ENCODE measurements at places on chromosomes 11 and 22.

GRCh38 chr22:49909476-49910205 is 8.6 kb downstream of the ALG12 start:
- DNase-seq = no peak

DNA sequence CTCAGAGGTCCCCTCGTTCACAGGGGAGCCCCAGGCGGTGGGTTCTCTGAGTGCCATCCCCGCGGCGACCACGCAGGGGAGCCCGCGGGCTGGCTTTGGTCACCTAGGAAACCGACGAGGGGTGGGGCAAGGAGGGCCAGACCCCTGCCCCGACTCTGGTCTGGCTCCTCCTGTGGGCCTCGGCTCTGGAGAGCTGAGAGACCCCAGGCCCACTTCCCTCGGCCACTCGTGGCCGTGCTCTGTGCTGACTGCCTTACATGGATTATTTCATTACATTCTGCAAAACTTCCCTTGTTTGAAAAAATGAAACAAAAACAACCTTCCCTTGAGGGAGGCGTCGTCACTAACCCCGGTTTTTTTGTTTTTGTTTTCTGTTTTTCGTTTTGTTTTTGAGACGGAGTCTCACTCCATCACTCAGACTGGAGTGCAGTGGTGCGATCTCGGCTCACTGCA is 15.1 kb upstream of the CYTH4 start:
- DNase-seq = no peak

DNA sequence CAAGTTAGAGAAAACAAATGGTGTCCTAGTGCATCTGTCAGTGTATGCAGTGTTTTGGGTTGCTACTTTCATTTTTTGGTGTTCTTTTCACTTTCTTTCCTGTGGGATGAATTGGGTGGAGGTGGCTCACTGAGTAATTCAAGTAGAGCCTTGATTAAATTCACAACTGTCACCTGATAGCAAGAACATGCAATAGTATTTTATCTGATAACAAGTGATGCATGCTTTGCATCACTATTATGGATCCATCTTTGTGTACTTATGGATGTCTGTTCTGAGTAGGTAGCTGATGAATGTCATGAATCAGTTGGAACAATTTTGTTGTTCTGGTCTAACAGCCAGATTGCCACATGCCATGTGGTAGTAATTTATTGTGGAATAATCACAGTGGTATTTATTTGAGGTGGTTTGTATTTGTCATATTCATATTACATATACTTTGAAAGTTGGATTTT is 87.5 kb downstream of the DDX10 start:
- no peak for DNase-seq

DNA sequence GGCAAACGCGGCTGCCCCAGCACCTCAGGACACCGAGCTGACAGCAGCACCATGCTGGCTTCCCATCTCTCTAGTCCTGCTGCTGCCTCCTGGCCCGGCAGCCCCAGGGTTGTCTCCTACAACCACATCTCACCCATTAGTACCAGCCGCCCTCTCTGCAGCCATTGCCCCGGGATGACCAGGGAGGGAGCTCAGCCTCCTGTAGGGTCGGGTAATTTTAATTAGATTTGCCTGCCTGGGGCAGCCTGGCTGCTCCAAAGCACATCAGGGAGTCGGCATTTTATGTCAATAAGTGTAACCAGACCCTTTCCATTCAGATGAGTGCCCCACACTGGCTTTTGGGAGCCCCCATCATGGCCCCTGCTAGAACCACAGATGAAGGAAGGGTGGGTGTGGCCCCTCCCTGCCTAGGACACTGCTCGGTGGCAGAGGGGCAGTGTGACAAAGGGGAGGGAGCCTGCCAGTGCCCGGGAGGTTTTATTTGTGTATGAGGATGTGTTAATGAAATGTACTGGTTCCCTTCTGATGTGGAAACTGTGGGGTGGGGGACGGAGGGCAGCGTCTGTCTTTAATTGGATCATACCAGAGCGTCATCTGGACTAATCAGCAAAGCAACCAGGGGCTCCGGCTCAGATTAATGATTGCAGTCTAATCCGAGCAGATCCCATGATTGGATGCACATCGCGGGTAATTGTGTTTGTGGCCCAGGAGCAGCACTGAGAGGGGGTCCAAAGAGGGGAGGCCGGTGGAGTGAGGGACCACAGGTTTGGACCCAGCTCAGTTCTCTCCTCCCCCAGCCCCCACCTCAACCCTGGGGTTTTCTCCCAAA is 125.3 kb downstream of the FEZ1 start:
- no peak for DNase-seq

GRCh38 chr11:12942157-12942556 is 67.0 kb upstream of the RASSF10 start:
- DNase-seq = peak; percentile 34

DNA sequence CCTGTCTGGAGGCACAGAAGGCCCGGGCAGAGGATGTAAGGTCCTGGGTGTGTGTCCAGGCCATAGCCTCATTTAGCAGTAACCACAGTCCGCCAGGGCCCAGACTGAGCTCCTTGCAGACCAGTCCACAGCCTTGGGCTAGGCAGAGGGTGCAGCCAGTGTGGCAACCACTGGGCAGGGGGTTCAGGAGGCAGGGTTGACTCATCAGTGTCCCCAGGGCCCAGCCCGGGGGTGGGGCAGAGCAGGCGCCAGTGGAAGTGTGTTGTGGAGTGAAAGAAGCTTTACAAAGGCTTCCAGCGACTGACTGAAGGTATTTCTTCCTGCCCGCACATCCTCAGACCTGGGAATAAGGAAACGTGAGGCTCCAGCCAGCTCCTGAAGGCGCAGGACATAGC is 27.7 kb upstream of the WNT11 start:
- peak; percentile 40 for DNase-seq

GRCh38 chr11:35166369-35167360 is 27.7 kb downstream of the CD44 start:
- peak; percentile 94 for DNase-seq

DNA sequence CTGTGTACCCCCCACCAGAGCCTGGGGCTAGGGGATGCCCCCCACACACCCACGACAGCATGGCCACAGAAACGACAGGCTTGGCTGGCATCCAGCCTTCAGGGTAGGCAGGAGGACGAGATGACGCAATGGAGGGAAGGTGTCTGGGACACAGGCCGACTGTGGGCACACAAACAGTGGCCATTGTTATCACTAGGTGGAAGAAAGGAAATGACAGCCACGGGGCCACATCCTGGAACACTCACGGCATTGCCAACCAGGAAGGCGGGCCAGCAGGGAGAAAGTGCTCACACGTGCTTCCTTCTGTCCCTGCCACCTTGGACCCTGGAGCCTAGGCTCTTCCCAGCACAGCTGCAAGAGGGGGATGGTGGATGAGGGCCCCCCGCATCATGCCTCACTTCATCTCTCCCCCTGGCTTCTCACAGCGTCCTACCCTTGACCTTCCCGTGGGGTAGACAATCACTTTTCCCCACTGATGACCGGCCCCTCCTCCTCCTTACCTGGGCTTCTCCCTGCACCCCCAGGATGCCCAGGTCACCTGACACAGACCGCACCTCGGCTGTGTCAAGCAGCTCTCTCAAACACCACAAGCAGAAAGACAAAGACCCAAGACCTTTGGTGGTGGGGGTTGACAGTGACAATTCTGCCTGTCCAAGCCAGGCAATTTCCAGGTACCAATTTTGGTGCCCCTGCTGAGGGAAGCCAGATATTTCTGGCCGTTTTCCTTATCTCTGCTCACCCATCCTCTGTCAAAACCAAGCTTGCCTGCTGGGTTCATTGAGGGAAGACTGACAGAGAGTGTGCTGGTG is 8.6 kb downstream of the PLA2G6 start:
- no peak for DNase-seq

- DNase-seq = no peak
Observed at GRCh38 chr11:117290809-117291396, at the start of gene BACE1-AS. TSS of gene BACE1-AS (plus strand) at chr11:117291346.

DNA sequence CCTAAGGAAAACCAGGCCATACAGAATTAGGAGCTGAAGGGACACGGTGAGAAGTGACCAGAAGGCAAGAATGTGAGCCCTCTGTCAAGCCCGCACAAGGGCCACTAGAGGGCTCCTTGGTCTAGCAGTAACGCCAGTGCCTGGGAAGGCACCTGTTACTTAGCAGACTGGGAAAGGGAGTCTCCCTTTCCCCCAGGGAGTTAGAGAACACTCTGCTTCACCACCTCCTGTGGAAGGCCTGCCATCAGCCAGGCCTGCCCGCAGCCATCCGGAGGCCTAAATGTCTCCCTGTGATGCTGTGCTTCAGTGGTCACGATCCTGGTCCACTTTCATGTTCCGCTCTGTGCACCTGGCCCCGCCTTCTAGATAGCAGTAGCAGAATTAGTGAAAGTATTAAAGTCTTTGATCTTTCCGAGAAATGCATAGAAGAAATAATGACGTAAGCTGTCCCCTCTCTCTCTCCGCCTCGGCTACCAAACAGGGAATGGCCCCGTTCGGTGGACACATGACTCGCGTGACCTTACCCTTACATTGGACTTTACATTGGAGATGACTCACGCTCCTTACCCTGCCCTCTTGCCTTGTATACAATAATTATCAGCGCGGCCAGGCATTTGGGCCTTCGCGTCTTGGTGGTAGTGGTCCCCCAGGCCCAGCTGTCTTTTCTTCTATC is 10.7 kb upstream of the GSTP1 start:
- DNase-seq = peak; percentile 39

GRCh38 chr11:2732940-2733628 is 33.3 kb upstream of the KCNQ1OT1 start:
- DNase-seq = no peak

GRCh38 chr11:63785823-63786222 is 17.2 kb upstream of the ZFTA start:
- DNase-seq = no peak

DNA sequence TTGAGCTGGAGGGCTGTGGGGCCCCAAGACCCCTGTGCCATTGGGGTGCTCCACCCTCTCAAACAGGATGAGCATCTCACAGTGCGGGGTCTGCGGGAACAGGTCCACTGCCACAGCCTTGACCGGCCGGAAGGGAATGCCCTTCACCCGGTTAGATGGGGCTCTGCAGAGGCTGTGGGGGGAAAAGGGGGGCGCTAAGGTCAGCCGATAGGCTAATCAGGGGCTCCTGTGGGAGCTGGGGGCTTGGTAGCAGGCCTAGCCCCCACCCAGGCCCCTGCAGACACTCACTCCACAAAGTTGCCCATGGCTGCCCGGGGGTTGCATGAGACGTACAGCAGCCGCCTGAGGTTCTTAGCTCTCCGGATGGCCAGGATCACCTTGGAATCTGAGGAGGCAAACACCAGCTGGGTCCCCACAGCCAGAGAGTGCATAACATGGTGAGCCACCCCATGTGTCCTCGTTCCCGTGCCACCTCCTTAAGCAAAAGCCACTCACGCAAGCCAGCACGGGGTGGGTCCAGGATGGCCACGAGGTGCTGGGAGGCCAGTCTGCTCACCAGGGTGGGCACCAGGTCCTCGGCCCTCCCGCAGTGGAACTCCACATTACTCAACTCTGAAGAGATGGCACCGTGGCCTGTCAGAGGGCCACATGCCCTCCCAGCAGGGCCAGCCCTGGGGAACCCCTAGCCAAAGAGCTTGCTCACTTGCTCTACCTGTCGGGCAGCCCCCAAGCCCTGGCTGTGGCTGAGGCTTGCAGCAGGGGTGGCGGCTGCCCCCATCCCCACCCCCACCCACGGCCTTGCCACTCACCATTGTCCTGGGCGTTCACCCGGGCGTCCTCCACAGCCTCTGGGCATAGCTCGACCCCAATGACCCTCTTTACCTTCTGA is 3.0 kb upstream of the RANBP1 start:
- no peak for DNase-seq

DNA sequence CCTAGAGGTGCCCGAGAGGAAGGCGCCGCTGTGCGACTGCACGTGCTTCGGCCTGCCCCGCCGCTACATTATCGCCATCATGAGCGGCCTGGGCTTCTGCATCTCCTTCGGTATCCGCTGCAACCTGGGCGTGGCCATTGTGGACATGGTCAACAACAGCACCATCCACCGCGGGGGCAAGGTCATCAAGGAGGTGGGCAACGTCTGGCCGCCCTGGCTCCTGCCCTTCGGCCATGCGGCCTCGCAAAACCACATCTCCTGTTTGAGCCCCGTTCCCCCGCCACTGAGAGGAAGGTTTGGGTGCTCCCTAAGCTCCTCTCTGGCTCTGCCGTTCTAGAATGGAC is 3.4 kb downstream of the SLC17A6 start:
- no peak for DNase-seq

DNA sequence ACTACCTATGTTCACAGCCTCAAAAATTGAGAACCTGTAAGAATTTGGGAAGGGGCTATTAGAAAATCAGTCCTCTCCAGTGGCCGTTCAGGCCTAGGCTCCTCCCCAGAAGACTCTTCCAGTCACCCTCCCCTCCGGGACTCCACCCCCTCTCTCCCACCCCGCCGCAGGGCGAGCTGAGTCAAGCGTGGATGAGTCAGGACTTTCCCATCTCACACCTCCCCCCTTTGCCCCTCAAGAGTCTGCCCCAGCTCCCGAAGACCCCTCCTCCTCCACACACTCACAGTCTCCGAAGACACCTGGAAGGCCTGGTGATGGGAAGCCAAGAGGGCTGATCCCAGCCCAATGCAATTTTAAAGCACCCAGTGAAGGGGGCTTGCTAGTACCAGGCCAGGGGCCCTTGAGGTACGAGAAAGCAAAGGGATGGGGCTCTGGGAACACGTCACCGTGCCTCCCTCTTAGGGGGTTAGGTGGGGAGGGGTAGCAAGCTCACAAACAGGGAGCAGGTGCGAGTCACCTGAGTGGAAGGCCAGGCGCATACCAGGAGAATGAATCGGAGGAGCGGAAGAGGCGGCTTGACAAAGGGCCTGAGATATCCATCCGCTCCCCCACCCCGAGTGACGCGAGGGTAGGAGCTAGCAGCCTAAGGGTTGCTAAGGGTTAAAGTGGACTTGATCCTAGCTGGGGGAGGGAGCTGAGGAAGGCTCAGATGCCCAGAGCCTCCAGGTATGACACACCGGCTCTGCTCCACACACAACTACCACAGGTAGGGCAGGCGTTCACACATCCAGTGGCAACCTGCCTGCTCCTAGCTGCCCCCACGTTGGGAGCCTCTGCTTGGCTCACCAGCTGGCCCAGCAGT is 13.6 kb downstream of the BCL9L start:
- peak; percentile 96 for DNase-seq

- no peak for DNase-seq
Observed at GRCh38 chr11:111500481-111500880, 11.7 kb downstream of the BTG4 start.

- no peak for DNase-seq
Observed at GRCh38 chr11:6393989-6394670, 3.9 kb downstream of the SMPD1 start.

GRCh38 chr11:127995921-127996320 is 591.4 kb downstream of the ETS1 start:
- peak; percentile 36 for DNase-seq

DNA sequence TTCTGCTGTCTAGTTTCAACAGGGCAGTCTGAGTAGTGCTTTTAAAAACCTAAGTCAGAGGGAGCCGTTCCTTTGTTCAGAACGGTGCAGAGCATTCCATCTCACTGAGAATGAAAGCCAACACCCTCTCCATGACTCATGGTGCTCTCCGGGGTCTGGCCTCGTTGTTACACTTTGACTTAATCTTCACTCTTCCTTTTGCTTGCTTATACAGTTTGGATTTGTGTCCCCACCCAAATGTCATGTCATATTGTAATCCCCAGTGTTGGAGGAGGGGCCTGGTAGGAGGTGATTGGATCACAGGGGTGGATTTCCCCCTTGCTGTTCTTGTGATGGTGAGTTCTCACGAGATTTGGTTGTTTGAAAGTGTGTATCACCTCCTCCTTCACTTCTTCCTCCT is 292.2 kb downstream of the ST3GAL4 start:
- peak; percentile 94 for DNase-seq
